ENCODE measurements at places on chromosomes 6 and 20.

- DNase-seq, result no peak
Observed at GRCh38 chr6:39602601-39603519, 122.3 kb downstream of the KIF6 start.

GRCh38 chr6:12039540-12040459 is 27.7 kb downstream of the HIVEP1 start:
- DNase-seq, result no peak

DNA sequence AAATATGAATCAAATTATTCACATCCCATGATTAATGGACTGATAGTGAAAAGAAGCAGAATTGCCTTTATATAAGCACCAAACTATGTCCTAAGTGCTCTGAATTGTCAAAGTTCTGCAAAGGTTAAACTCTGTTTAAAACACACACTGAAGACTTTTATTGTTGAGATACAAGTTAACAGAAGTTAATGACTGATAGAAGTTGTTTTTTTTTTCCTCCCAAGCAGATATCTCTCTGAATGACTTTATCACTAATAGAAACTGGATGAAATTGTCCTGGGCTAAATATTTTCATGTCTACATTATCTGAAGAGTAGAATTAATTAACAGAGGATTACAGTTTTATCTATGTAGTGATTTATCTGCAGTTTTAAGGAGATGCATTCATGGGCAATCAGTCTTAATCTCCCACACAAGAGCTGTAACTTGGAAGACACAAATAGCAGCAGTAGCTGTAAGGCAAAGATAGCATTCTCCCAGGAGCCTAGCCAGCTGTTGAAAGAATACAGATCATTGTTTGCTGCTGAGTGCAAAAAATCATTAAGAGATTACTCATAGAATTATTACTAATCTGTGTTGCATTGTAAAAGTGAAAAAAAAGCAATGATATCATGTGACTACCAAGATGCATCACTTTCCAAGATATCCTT is 49.9 kb downstream of the BMP5 start:
- no peak for DNase-seq

- no peak for DNase-seq
Observed at GRCh38 chr6:170045981-170046667, 244.8 kb downstream of the DLL1 start.

GRCh38 chr6:110662490-110663211 is 152.6 kb downstream of the CDK19 start:
- no peak for DNase-seq

- no peak for DNase-seq
Observed at GRCh38 chr20:17061715-17062114, 165.1 kb upstream of the PCSK2 start.

DNA sequence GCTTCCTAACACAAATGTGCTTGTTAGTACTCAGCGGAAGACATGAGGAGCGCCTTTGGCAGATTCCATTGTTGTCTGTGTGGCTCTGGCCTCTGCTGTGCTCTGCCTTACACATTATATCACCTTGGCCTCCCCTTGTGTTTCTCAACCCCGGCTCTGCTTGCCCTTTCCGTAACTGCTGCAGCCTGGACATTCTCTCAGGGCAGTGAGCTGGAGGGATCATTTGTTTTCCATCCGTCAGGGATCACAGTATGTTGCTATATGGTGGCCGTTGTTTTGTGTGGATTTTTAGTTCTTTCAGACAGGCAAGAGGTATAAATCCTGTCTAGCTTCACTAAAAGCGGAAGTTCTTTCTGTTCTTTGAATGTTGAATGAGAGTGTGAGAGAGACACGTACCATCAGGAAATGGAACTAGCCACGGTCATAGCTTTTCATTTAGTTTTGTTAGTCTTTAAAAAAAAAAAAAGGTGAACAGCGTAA is 175.1 kb downstream of the JARID2 start:
- DNase-seq, result no peak

Data from amygdala (tissue), 56 donors.